ENCODE measurements at places on chromosomes 16 and 17.
A peak's percentile ranks its signal among the peaks of the same experiment; 100 is the strongest.

- no peak overlapping the region for H3K4me3 ChIP-seq
- DNase-seq = peak; percentile 79
- peaks cover 7% of the 10 kb centered on the region for H3K36me3 ChIP-seq
- H3K27me3 ChIP-seq = no peaks in the 10 kb centered on the region
Measured at GRCh38 chr17:82551779-82552457, 32.4 kb downstream of the FOXK2 start.

GRCh38 chr17:54932711-54933110 lies 32.1 kb downstream of the TOM1L1 start:
- no peak overlapping the region for H3K4me3 ChIP-seq
- H3K27ac ChIP-seq = no peak overlapping the region
- peaks cover 8% of the 10 kb centered on the region for H3K27me3 ChIP-seq
- DNase-seq = no peak
- no peaks in the 10 kb centered on the region for H3K4me1 ChIP-seq
- no peaks in the 10 kb centered on the region for H3K36me3 ChIP-seq

DNA sequence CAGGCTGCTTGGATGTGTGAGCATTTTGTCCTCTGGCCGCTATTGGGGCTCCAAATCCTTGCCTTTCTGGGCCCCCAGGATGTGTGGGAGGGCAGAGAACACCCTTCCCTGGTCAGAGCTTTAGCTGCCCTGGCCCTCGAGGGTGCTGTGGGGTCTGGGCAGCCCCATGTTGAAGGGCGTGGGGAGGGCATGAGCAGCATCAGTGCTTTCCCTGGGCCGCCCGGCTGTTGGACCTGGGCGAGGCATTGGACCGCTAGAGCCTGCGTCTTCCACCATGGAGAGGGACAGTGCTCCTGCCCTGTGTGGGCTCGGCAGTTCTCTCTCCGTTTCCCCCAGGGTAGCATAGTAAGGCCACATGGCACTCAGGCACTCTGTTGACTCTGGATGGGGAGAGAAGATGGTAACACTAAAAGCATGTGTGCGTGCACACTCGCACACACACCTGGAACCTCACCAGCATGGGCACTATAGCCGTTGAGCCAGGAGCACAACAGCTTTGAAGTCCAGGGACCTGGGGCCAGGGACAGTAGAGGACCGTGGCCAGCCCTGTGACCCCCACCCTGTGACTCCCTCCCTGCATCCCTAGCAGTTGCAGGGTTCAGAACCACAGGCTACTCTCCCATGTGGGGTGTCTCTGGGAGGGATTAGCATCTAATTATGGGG lies 6.6 kb downstream of the ADAD2 start:
- DNase-seq = no peak
- no peak overlapping the region for H3K27ac ChIP-seq
- peaks cover 10% of the 10 kb centered on the region for H3K27me3 ChIP-seq
- H3K4me1 ChIP-seq = peaks cover 7% of the 10 kb centered on the region
- H3K36me3 ChIP-seq = no peaks in the 10 kb centered on the region

DNA sequence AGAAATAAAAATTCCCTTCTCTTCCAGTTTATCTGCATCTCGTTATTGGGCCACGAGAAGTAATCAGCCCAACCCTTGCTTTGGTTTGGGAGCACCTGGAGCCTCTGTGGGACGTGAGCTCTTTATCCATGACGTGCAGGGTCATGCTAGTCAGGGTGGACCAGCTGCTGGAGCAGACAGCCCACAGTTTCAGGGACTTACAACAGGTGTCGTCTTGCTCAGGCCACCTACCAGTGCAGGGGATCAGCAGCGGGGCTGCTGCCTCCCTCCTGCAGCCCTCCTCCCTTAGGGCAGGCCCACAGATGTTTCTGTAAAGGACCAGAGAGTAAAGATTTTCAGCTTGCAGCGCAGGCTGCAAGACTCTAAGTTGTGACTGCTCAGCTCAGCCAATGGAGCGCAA lies 16.9 kb downstream of the ADAD2 start:
- H3K4me3 ChIP-seq = no peak overlapping the region
- no peaks in the 10 kb centered on the region for H3K4me1 ChIP-seq
- DNase-seq = no peak
- H3K27ac ChIP-seq = no peak overlapping the region
- H3K36me3 ChIP-seq = no peaks in the 10 kb centered on the region

- H3K4me1 ChIP-seq = no peaks in the 10 kb centered on the region
- DNase-seq = no peak
- no peak overlapping the region for H3K27ac ChIP-seq
- H3K36me3 ChIP-seq = no peaks in the 10 kb centered on the region
- no peaks in the 10 kb centered on the region for H3K27me3 ChIP-seq
Measured at GRCh38 chr17:11736613-11737312, 138.5 kb downstream of the DNAH9 start.

GRCh38 chr17:83135692-83136091 lies 56.3 kb downstream of the METRNL start:
- H3K4me3 ChIP-seq = no peak overlapping the region
- H3K4me1 ChIP-seq = no peaks in the 10 kb centered on the region
- no peaks in the 10 kb centered on the region for H3K36me3 ChIP-seq
- H3K27ac ChIP-seq = no peak overlapping the region
- DNase-seq = no peak

DNA sequence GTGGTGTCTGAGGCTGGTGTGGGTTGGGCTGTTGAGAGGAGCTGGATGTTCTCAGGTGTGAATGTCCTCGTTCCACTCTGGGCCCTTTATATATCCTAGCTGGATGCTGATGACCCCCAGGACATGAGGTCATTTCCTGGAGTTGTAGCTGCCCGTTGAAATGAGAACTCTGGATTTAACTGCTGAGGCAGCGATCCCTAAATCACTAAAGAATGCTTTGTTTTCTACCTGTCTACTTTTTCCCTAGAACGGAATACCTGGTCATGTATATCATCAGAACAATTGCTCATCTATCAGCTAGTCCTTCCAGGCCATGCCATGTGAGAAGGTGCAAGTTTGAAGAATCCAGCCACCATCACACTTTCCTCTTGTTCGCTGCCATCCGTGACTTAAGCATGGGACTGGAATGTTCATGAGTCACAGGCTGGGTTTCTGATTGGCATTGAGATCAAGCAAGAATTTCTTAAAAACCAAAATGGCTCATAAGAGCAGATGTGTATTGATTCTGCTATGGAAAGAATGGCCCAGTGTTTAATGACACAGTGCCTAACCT lies at the start of gene KRTAP2-3:
Gene KRTAP2-3, minus strand, starts transcription at position 63 of the 553 bp plus-strand sequence. CDS start 64 bp downstream, outside the sequence.
- H3K27me3 ChIP-seq = peaks cover 21% of the 10 kb centered on the region
- H3K36me3 ChIP-seq = peaks cover 2% of the 10 kb centered on the region
- H3K4me1 ChIP-seq = no peaks in the 10 kb centered on the region
- DNase-seq = no peak

- H3K27me3 ChIP-seq = no peaks in the 10 kb centered on the region
- no peak overlapping the region for H3K4me3 ChIP-seq
- peaks cover 2% of the 10 kb centered on the region for H3K36me3 ChIP-seq
- peaks cover 14% of the 10 kb centered on the region for H3K4me1 ChIP-seq
- no peak for DNase-seq
Measured at GRCh38 chr16:88739977-88740726, 33.8 kb downstream of the CTU2 start.

DNA sequence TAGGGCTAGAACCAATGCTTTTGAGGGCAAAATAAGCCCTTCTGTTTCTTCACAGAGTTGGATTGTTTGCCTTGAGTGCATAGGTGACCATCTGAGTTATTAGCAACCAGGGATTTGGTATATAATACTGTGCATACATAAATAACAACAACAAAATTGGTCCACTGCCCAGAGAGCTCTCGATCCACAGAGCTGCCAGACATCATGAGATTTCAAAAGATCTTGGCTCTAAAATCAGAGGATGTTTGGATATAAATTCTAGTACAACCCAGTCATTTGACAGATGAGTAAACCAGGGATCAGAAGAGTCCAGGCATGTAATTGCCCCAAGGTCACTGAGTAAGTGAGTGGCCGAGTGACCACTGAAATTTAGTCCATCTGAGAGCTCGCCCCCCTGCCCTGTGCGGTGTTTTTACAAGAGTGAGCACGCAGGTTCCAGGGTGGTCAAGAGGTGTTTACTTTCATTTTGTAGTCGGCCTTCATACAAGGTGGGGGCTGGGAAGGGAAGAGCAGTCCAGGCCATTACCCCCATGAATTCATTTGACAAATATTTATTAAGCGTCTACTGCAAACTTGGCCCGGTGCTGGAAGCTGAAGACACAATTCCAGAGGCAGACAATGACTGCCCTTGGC lies 1.8 kb upstream of the MT2A start:
- H3K36me3 ChIP-seq = no peaks in the 10 kb centered on the region
- no peak for DNase-seq
- H3K4me3 ChIP-seq = peak overlapping the region; percentile 27
- peaks cover 2% of the 10 kb centered on the region for H3K27me3 ChIP-seq
- peaks cover 26% of the 10 kb centered on the region for H3K4me1 ChIP-seq
- H3K27ac ChIP-seq = peak overlapping the region; percentile 17

DNA sequence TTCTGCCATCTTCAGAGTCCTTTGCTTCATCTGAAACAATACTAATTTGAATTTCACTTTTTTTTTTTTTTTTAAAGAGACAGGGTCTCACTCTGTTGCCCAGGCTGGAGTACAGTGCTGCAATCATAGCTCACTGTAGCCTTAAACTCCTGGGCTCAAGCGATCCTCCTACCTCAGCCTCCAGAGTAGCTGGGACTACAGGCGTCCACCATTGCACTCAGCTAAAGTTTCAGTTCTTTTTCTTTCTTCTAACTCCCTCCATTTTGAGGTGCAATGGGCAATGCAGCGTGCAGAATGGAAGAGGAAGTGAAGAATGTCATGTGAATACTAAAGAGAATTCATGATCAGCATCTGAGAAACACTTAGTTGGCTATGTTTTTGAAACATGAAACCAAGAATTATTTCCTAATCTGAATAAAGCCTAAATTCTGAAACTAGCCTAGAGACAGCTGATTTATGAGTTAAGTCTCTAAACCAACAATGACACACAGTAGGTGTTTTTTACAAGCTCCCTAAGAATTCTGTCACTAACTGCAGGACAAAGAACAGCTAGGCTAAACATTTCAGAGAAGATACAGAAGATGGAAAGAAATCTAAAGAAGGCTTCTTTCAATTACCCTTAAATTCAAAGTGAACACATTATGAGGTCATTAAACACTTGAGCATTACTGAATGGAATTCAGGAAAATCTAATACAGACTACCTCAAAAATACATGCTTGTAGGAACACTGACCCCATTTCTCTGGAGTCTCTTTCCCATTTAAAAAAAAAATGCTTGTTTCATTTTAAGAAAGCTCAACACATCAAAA lies 21.0 kb downstream of the SNN start:
- H3K27ac ChIP-seq = peak overlapping the region; percentile 98
- no peak for DNase-seq
- peaks cover 39% of the 10 kb centered on the region for H3K36me3 ChIP-seq
- no peaks in the 10 kb centered on the region for H3K27me3 ChIP-seq
- H3K4me1 ChIP-seq = peaks cover 24% of the 10 kb centered on the region

DNA sequence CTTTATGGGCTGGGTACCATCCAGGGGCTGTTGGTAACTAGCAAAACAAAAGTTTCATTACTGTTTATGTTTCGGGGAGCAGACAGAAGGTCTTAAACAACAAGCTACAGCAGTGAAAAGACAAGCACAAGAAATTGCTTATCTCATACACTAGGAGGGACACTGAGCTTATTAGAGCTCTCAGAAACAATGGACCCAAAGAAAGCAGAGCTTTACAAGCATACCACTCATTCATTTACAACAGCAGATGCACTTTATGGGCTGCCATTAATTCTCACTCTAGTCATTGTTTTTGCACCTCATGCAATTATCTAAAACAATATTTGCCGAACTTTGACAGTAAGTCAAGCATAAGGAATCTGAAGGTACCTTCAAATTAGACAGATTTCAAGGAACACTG lies 10.0 kb downstream of the KRT16 start:
- H3K27me3 ChIP-seq = peaks cover 10% of the 10 kb centered on the region
- no peak for DNase-seq
- H3K4me1 ChIP-seq = no peaks in the 10 kb centered on the region

DNA sequence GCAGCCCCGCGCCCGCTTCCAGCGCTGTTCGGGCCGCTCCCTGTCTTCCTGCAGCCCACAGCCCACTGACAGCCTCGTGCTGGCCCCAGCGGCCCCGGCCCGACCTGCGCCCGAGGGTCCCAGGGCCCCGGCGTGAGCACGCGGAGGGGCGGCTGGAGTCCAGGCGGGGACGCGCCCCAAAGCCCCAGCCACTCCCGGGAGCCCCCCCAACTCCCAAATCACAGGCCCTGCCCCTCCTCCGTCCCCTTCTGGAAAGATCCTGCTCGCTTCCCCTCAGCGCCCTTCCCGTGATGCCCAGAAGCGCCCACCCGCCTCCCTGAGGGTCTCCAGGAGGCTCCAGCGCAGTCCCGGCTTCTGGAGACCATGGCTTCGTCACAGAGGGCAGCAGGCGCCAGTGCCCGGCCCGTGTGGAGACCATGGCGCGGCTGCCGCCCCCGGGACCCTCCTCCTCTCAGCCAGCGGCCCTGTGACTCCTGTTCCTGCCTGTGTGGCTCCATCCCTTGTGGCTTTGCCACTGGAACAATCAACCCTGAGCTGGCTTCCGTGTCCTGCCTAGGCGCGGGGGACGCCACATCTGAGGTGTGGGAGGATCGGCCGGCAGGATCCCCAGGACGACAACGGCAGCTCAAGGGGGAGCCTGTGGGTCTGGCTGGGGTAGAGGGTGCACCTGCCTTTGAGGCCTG lies 3.9 kb downstream of the UTS2R start:
- no peak overlapping the region for H3K4me3 ChIP-seq
- no peak overlapping the region for H3K27ac ChIP-seq

DNA sequence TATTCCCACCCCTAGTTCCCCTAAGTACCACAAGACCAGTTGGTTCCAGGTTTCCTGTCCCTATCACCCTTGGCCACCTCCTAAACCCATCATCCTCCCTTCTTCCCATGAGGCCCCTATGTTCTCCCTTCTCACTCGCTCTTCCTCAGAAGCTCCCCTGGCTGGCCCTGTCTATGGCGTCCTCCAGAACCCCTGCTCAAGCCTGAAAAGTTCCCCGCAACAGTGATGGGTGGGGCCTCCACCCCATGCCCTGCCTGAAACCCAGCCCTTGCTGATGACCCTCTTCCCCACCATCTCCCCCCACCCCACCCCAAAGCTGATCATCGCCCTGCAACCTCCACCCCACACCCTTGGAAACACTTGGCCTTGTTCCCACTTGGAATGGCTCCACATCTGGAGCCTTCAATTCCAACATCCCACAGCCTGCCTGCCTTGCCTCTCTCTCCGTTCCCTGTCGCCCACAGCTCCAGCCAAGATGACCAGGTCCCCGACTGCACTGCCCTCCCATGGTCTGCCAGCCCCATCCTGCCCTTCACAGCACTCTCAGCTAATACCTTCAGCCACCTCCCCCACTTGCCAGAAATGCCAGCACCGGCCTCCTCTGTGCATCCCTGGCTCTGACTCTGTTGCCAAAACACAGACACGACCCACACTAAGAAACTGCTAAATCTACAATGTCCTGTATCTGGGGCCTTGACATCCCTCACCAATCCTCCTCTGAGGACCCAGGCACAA lies 10.5 kb downstream of the OSBPL7 start:
- peak overlapping the region; percentile 21 for H3K27ac ChIP-seq
- no peaks in the 10 kb centered on the region for H3K27me3 ChIP-seq
- no peak overlapping the region for H3K4me3 ChIP-seq
- no peaks in the 10 kb centered on the region for H3K4me1 ChIP-seq
- peaks cover 43% of the 10 kb centered on the region for H3K36me3 ChIP-seq

All from memory B cell (primary cell).